ENCODE measurements at places on chromosomes 4 and X.

DNA sequence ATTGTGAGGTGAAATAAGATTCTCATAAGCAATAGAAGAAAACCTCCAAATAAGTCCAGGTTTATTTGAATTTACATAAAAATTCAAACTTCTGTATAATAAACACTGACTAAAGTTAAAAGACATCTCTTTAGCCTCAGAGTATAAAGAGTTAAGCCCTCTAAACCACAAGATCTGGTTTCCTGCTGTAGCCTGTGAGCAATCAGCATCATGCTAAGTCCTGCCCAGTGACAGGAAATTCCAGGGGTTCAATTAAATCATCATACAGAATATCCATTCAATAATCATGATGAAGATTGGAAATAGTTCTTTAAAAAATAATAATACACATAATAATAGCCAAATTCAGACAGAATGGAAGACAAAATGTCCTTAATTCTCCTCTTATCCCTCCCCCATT lies 139.2 kb upstream of the DGKK start:
- no peak for DNase-seq

DNA sequence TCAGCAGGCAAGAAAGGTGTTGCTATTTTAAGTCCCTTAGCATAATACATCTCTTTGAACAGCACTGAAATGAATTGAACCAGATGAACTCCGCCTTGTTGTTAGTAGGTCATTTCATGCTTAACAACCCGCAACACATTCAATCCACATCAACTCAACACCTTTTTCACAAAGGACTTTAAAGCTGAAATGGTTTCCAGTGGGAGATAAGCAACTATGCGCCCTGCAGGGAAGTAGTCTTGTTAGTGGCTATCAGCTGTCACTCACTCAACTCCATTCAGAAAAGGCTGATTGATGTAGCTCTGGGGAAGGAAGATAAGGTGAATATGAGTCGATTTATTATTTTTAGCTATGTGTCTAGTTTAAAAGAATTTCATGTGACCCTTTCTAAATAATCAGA lies 46.0 kb downstream of the ATP8A1 start:
- DNase-seq = peak; percentile 27

DNA sequence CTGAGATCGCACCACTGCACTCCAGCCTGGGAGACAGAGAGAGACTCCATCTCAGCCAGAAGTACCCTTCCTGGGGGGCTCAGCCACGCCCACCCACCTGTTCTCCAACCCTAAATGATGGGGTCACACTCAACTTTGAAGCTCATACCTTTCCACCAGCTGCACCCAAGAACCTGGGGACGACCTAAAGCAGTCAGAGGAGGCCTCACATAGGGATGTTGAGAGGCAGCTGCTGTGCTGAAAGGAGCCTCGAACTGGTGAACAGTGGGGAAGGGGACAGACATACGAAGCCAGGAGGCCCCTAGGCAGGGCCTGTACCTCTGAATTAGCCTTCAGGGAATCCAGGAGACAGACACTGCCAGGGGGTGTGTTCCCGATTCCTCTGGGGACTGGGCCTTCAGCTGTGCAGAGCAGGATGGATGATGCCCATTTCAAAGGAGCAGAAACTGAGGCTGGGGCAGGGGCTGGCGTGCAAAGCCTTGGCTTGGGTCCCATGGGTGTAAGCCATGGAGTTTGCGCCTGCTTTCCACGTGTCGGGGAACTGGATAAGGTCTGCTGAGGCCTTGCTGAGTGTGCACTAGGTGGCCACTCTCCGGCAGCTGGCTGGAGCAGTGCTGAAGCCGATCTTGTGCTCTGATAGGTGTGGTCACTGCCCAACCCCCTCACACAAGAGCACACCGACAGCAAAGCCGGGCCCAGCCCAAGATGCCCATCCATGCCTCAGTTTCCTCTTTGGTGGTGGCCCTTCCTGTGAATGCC lies 130.8 kb downstream of the CPZ start:
- DNase-seq = no peak

- DNase-seq = no peak
Observed at GRCh38 chr4:54218736-54219135, 10.4 kb upstream of the PDGFRA start.

DNA sequence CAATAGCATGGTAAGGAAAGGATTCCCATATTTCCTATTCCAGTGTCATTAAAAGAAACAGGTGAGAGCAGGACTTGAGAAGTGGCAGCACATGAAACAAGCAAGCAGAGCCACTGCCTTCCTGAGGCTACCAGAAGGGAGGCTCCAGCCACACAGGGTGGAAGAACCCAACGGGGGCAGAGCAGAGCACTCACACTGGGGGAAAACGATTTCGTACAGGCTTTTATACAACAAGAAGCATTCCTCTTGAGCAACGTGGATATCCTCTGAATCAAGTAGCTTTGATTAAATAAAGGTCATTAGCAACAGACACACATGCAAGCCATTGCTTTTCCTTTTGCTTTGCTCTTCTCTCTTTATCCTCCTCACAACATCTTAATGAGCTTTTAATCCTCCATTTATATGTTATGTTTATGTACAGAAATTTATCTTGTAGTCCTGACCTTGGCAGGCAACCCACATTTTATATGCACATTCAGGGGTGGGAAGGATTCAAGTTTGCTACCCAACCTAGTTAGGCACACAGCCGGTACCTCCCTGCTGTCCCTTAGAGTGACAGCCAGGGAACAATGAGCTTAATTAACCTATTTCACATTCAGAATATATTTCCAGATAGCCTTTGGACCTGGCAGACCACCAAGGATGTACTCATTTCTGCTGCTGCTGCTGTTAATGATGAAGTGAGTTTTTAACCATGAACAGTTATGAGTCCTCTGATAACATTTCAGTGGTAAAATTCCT lies 202.1 kb downstream of the ARHGAP24 start:
- DNase-seq = no peak

- DNase-seq = no peak
Observed at GRCh38 chr4:189838821-189839497, 101.7 kb upstream of the FRG1 start.

GRCh38 chr4:86594559-86595425 lies 677 bp downstream of the PTPN13 start:
- DNase-seq = peak; percentile 62

DNA sequence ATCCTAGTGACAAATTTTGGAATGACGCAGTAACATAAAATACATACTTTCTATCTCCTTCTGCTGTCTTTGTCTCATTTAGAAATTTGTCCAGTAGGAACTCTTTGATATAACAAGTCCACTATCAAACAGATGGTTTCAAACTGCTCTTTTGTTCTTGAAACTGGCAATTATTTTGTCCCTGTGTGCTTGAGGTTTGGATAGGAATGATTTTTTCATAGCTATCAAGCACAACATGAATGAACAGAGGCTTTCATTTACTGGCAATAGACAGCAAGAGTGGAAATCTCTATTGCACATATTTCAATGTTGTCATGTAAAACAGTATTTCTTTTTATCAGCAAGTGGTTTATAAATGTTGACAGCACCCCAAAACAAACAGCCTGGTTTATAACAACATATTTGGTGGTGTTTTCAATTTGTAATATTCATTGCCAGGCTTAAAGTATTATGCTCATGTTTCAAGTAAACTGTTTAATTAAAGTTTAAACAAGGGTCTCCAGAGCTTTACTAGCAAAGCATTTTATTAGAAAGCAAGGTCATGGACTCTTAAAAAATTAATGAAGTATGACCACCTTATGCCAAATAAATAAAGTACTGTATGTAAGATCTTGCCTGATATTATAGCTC lies 60.0 kb downstream of the TIGD2 start:
- no peak for DNase-seq

DNA sequence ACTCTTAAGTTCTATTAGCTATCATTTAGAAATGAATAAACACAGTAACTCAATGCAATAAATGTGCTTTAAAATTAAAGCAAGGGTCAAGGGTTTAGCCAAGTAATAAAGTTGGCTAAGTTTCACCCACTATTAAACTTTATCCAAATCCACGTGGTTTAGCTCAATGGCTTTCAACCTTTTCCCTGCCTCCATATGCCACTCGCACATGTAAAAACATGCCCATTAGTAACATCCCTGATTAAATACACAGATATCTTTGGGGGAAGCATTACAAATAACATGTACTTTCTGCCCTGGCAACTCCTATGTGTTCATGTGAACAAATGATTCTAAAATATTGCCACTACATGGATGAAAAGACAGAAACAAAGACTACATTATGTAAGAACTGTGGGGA lies 130.8 kb downstream of the ZAR1 start:
- DNase-seq = no peak

- no peak for DNase-seq
Observed at GRCh38 chrX:55111578-55112254, 22.9 kb downstream of the PAGE2 start.

GRCh38 chr4:19047279-19047880 lies 1025.8 kb upstream of the LCORL start:
- no peak for DNase-seq

- no peak for DNase-seq
Observed at GRCh38 chr4:110270492-110271197, 72.2 kb upstream of the ELOVL6 start.

DNA sequence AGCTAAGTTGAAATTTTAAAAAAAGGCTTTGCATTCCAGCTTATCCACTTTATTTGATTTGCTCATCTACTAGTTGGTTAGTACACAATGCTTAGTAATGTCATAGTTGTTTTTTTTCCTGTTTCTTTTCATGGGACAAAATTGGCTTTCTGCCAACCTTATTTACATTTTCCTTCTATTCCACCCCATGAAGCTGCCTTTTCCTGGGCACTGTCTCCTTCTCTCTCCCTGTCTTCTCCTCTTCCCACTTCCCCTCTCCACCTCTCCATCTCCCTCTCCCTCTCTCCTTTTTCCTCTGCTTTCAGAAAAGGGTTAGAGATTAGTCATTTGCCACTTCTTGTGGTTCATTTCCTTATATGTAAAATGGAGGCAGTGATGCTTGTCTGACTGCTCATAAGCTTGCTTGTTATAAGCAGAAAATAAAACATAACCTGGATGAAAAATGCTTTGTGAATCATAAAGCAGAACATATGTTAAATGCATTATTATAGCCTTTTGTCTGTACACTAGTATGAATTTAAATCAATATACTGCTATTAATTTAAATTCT lies 181.9 kb downstream of the CEP135 start:
- no peak for DNase-seq

GRCh38 chr4:79514621-79515329 lies 106.7 kb upstream of the GK2 start:
- DNase-seq = no peak

GRCh38 chr4:18441203-18441590 lies 419.6 kb upstream of the LCORL start:
- DNase-seq = no peak

GRCh38 chr4:138199568-138200235 lies 42.4 kb downstream of the SLC7A11 start:
- DNase-seq = no peak

- no peak for DNase-seq
Observed at GRCh38 chrX:31435592-31435991, 363.8 kb upstream of the FTHL17 start.

GRCh38 chrX:26788402-26788998 lies 572.5 kb downstream of the MAGEB5 start:
- DNase-seq = no peak

GRCh38 chr4:125728568-125728967 lies 413.8 kb downstream of the FAT4 start:
- no peak for DNase-seq

GRCh38 chr4:83012200-83012686 lies 1.6 kb upstream of the LIN54 start:
- DNase-seq = no peak

DNA sequence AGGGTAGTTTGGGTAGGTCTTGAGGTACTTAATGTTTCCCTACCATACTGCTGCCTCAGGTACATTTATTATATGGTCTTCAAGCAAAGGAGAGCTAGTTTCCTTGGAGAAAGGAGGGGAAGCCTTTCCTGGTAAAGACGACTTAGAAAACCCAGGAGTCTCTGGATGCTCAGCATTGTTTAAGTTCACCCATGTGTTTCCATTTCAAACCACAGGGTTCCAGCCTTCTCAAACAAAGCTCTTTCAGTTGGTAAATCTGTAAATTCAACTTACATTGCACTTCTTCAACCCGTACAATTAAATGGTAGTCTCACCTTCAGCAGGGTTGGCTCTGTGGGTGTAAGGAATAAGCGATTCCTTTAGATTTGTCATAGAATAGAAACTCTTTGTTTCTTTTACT lies 111.9 kb upstream of the UNC5C start:
- no peak for DNase-seq

DNA sequence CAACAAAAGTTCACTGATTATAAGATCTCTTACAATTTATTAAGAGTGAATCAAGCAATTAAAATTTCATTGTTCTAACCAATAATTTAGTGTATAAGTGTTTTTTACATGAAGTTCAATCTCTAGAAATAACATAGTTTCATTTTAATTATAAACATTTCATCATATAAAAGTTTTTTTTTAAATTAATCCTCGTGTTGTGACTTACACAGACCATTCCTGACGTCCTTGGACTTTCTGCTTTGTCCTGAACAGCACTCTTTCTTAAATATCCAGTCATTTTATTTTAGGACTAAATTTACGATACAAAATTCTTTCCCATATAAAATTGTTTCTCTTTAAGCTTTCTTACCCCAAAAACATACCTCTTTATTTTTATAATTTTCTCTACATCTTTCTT lies 841.7 kb upstream of the POU3F4 start:
- no peak for DNase-seq

DNA sequence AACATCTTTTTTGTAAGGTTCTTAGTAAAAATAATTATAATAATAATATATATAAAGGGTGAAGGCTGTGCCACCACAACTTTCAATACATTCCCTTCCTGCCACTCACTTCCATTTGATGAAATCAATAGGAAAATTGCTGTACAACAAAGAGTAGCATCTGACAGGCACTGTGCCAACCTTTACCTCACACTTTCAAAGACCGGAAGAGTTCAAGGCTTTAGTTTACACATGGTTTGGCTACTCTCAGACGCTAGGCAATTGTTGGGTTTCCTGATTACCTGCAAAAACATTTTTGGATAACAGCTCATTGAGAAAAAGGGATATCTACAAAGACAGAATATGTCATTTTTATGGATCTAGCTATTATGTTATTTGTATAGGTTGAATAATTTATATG lies 5.5 kb upstream of the ING2 start:
- no peak for DNase-seq

DNA sequence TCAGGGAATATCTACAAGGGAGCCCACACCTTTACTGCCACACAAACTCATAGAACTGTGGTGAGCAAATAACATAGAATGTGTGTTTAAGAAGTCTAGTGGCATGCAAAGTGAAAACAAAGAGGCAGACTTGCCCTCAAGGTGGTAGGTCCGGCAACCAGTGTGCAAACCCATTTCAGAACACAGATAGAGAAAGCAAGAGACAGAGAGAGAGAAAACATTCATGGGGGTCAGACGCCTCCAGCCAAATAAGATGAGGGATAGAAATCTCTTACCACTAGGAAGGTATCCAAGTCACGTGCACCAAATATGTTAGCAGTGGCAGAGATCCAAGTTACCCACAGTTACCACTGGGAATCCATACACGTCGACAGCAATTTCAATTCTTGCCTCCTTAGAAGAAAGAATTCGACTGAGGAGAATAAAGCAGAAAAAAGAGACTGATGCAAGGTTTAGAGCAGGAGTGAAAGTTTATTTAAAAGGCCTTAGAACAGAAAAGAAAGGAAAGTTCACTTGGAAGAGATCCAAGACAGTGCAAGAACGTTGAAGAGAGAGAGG lies 252.8 kb downstream of the NAP1L3 start:
- no peak for DNase-seq

- no peak for DNase-seq
Observed at GRCh38 chr4:182310316-182310715, 67.1 kb downstream of the TENM3 start.
